T-cell (primary cell): ENCODE measurements at places on chromosomes 5 and 9.

DNA sequence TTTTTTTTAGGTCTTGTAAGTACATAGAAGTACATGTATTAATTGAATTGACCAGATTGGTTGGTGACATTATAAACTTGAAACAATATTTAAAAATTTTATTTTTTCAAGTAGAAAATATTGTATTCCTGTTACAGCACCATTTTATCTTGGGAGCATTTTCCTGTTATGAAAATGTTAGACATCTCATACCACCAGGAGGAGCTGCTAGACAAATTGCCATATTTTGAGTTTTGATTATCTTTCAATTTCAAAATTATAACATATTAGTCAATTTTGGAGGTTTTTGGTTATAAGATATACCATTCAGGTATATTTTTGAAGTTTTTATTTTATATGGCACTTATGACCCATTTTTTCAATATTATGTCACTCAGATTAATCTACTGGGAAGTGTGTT is 84.4 kb downstream of the CNTLN start:
- H3K4me1 ChIP-seq, result no peaks in the 10 kb centered on the region
- DNase-seq, result no peak
- no peaks in the 10 kb centered on the region for H3K27me3 ChIP-seq

GRCh38 chr5:92421942-92422341 is 1038.8 kb upstream of the ARRDC3 start:
- no peaks in the 10 kb centered on the region for H3K4me1 ChIP-seq
- H3K36me3 ChIP-seq, result no peaks in the 10 kb centered on the region
- H3K27me3 ChIP-seq, result no peaks in the 10 kb centered on the region

DNA sequence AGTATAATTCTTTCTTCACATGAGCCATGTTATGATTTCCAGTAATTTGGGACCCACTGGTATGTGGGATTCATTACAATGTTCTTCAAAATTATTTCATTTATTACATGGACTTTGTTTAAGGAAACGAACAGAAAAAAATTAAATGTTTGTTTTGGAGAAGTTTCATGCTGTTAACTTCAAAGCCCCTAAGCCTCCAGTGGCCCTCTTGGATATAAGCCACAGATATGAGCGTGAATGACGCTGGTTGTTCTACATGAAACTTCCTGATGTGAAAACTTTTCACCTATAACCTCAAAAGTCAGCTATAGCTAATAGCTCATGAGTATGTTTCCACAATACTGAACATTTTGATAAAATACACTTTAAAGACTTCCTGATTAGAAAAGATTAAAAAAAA is 334.2 kb downstream of the PDE4D start:
- no peak overlapping the region for H3K27ac ChIP-seq
- DNase-seq, result no peak
- H3K4me3 ChIP-seq, result no peak overlapping the region
- no peaks in the 10 kb centered on the region for H3K27me3 ChIP-seq
- peaks cover 2% of the 10 kb centered on the region for H3K4me1 ChIP-seq

DNA sequence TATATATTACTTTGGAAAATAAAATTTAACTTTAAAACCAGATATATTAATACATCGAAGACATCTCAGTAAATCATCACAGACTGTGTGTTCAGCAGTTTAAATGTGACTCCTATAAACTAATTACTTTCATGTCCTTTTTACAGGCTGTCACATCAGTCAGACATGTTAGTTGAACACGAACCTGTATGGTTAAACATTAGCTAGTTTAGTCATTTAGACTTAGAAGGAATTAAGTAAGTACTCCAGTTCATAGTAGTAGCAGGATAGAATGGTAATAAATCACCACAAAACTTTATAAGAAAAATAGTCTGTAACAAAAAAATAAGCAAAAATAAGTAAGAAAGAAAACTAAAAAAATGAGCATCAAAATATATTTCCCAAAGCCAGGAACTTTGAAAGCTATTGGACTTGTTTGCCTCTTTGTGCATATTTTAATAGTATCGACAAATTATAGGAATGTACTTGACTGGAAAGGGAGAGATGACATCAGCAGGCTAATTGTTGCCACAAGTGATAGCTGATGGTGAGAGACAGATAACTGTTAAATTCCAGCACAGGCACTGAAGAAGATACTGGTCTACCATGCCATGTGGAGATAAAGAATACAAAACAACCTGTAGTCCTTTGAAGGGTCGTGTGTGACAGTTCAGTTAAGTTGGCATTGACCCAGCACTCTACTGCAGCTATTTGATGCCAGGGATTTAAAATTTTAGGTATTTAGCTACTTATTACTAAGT is 83.9 kb downstream of the RIC1 start:
- no peaks in the 10 kb centered on the region for H3K36me3 ChIP-seq
- H3K4me3 ChIP-seq, result no peak overlapping the region
- no peak overlapping the region for H3K27ac ChIP-seq
- no peaks in the 10 kb centered on the region for H3K4me1 ChIP-seq
- no peaks in the 10 kb centered on the region for H3K27me3 ChIP-seq

GRCh38 chr9:99389087-99390033 is 167.3 kb downstream of the SEC61B start:
- H3K36me3 ChIP-seq, result no peaks in the 10 kb centered on the region
- H3K27me3 ChIP-seq, result no peaks in the 10 kb centered on the region
- H3K27ac ChIP-seq, result no peak overlapping the region
- H3K4me3 ChIP-seq, result no peak overlapping the region
- DNase-seq, result no peak
- H3K4me1 ChIP-seq, result no peaks in the 10 kb centered on the region

- no peaks in the 10 kb centered on the region for H3K27me3 ChIP-seq
- no peak overlapping the region for H3K4me3 ChIP-seq
- no peaks in the 10 kb centered on the region for H3K4me1 ChIP-seq
- H3K27ac ChIP-seq, result no peak overlapping the region
Observed at GRCh38 chr9:11312966-11313365, 700.2 kb upstream of the PTPRD start.

- H3K27ac ChIP-seq, result no peak overlapping the region
- no peaks in the 10 kb centered on the region for H3K27me3 ChIP-seq
- no peaks in the 10 kb centered on the region for H3K36me3 ChIP-seq
- no peak overlapping the region for H3K4me3 ChIP-seq
Observed at GRCh38 chr5:38719916-38720315, 125.9 kb upstream of the OSMR start.

GRCh38 chr5:94811331-94811730 is 192.9 kb downstream of the SLF1 start:
- H3K27ac ChIP-seq, result no peak overlapping the region
- no peak overlapping the region for H3K4me3 ChIP-seq
- no peaks in the 10 kb centered on the region for H3K4me1 ChIP-seq
- no peak for DNase-seq
- H3K27me3 ChIP-seq, result no peaks in the 10 kb centered on the region

DNA sequence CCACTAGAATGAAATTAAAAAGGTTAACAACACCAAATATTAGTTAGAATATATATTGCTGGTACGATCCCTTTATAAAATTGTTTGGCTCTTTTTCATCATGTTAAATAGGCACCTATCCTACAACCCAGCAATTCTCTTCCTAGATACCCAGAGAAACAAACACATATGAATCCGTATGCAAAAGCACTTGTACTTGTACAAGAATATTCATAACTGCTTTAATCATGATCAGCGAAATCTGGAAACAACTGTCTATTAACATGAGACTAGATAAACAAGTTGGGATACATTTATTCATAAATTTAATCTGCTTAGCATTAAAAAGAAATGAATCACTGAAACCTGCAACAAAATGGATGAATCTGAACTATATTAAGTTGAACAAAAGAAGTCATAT is 113.7 kb upstream of the MAP1B start:
- no peak for DNase-seq
- no peak overlapping the region for H3K27ac ChIP-seq
- no peaks in the 10 kb centered on the region for H3K27me3 ChIP-seq

GRCh38 chr9:112173489-112174221 is 1.4 kb downstream of the SUSD1 start:
- H3K27ac ChIP-seq, result peak overlapping the region; percentile 45
- peaks cover 55% of the 10 kb centered on the region for H3K4me1 ChIP-seq
- no peaks in the 10 kb centered on the region for H3K36me3 ChIP-seq
- no peaks in the 10 kb centered on the region for H3K27me3 ChIP-seq
- DNase-seq, result no peak
- H3K4me3 ChIP-seq, result peak overlapping the region; percentile 48

DNA sequence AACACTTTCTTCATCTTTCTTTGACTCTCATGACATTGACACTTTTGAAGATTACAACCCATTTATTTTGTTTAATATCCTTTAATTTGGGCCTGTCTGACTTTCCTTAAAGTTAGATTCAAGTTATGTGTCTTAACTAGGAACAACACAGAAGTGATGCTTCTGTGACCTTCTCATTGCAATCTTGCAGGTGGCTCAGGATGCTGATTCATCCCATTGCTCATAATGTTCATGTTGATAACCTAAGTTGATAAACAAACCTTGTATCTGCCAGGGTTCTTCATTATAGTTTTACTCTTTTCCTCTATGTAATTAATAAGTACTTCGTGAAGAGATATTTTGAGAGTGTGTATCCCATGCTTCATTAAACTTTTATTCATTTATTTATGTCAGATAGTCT is 107.2 kb upstream of the SHB start:
- H3K27me3 ChIP-seq, result no peaks in the 10 kb centered on the region

DNA sequence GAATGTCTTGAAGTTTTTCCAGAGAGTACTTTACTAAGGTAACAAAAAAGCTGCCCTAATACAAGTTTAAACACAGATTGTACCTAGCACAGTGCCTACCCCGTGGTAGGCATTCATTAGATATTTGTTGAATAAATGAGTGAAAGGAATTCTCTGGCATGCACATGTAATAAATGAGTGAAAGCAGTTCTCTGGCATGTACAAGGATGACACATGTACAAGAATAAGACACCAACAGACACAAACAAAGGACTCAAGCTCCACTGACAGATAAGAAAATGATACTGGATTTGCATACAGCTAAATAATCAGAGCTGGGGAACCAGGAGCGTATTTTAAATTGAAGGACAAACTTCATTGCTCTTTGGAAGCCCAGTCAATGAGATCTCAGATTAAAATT is 535.8 kb downstream of the EFNA5 start:
- no peak for DNase-seq
- H3K4me3 ChIP-seq, result no peak overlapping the region
- H3K27ac ChIP-seq, result no peak overlapping the region
- H3K36me3 ChIP-seq, result no peaks in the 10 kb centered on the region
